ENCODE measurements at places on chromosomes 1 and 21.

- DNase-seq = peak; percentile 70
These were observed 52.2 kb downstream of the RAB3GAP2 start for GRCh38 chr1:220219865-220220698.

DNA sequence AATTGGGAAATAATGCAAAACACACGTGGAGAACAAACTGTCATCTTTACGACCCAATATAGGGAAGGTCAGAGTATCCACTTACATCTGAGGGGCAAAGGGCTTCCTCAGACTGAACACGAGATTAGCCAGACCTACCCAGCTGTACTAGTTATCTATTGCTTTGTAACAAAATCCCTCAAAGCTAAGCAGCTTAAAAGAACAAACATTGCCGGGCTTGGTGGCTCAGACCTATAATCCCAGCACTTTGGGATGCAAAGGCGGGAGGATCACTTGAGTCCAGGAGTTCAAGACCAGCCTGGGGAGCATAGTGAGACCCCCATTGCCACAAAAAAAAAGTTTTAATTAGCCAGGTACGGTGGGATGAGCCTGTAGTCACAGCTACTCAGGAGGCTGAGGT lies 262.8 kb downstream of the LTN1 start:
- DNase-seq = no peak

GRCh38 chr1:57163325-57163724 lies 197.5 kb upstream of the C8B start:
- no peak for DNase-seq

DNA sequence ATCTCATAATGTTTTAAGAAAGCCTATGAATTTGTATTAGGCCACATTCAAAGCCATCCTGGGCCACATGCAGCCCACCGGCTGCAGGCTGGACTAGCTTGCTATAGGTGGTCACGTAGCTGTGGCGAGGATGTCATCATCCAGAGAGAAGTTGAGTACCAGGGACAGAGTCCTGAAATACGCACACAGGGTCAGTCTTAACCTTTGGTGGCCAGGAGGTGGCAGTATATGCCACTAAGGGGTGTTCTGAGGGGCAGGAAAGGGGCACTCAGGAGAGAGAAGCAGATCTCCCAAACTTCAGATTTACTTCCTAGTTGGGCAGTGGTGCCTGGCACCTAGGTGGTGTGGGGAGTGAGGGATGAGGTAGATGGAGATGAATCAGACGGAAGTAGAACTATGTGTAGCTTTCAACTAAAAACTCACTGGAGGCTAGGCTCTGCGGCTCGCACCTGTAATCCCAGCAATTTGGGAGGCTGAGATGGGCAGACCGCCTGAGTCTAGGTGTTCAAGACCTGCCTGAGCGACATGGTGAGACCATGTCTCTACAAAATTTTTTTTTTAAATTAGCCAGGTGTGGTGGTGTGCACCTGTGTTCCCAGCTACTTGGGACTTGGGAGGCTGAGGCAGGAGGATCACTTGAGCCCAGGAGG lies 16.3 kb upstream of the CDK18 start:
- peak; percentile 54 for DNase-seq

DNA sequence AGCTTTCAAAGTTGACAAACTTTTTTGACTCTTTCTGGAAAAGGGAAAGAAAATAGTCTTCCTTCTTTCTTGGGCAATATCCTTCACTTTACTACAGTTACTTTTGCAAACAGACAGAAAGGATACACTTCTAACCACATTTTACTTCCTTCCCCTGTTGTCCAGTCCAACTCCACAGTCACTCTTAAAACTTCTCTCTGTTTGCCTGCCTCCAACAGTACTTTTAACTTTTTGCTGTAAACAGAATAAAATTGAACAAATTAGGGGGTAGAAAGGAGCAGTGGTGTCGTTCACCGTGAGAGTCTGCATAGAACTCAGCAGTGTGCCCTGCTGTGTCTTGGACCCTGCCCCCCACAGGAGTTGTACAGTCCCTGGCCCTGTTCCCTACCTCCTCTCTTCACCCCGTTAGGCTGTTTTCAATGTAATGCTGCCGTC lies 160.8 kb upstream of the SGIP1 start:
- no peak for DNase-seq

- no peak for DNase-seq
These were observed 183.3 kb upstream of the TMEM51 start for GRCh38 chr1:14970115-14970798.

GRCh38 chr1:91603409-91603808 lies 102.8 kb downstream of the CDC7 start:
- DNase-seq = no peak
